Stimulated activated CD8-positive, alpha-beta memory T cell treated with anti-CD3 and anti-CD28 coated beads, Interleukin-7, amount 100 ng/mL, for 1 hour (primary cell): ENCODE measurements at places on chromosomes 1 and 21.

GRCh38 chr1:14994841-14995437 is 158.6 kb upstream of the TMEM51 start:
- DNase-seq: no peak

DNA sequence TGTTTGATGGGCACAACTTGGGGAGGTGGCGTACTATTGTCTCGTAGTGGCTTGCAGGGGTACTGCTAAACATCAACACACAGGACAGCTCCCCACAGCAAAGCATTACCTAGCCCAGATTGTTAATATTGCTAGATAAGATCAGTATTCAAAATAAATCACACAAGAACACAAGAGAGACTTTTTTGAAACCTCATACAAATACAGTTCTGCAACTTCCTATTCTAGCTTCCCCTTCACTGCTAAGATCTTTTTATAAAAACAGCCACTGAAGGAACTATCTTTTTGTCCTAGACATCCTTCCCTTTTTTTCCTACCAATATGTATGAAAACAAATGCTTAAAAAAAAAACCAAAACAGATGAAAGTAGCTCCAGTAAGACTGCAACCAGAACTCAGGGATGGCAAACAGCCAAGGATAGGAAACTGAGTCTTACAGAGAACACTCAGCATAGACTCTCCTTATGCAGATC is 137.8 kb upstream of the KRTAP19-8 start:
- DNase-seq: no peak

DNA sequence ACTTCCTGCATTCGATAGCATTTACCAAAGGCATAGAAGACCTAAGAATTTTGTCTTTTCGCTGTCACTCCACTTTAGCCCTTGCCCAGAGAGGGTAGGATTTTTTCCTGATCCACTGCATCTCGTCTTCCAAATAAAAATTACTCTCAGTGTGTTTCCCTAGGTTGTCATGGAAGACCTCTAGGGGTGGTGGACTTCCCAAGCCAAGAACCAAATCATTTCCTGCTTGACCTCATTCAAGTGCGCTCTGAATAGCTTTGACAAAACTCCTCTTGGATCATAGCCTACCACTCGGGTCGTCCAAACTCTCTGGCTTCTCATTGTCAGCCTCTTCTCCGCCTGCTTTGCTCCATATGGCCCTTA is 431 bp upstream of the C1orf52 start:
- DNase-seq: no peak

DNA sequence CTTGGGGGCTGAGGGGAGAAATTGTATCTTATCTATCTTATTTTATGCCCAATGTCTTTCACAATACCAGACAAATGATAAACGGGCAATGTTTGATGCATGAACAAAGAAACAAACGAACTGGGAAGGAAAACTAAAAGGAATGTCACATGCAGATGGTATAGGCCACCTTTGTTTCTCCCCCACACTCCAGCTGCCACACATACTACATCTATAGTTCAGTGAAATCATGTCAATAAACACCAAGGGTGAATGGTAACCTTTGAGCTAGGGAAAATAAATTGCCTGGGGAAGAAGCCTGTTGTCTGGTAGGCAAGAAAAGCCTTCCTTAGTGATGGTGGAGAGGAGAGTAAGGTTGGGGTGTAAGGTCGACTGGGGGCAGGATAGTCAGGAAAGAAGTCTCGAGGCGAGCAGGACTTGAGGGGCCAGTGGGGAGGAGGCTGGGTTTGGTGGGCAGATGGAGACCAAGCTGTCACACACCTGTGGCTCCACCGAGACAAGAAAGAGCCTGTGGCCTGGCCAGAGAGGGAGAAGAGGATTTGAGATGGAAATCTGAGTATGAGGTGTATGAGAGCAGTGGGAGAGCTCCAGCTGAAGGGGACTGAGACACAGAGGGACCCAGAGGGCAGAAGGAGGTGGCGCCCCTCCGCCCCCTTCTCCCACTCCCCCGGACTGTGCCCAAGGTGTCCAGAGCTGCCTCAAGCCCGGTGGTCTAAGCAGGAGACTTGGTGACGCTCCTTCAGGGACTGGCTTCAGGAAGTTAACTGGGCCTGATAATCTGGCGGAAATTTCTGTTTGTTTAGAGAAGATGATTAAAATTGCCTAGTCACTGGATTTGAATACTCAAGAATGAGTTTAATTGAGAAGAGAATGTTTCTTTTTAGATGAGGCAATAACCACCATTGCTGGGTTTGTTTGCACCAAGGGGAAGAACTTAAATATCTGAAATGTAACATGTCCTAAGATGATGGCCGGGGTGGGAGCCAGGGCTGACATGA is 37.3 kb downstream of the ATF3 start:
- DNase-seq: no peak

DNA sequence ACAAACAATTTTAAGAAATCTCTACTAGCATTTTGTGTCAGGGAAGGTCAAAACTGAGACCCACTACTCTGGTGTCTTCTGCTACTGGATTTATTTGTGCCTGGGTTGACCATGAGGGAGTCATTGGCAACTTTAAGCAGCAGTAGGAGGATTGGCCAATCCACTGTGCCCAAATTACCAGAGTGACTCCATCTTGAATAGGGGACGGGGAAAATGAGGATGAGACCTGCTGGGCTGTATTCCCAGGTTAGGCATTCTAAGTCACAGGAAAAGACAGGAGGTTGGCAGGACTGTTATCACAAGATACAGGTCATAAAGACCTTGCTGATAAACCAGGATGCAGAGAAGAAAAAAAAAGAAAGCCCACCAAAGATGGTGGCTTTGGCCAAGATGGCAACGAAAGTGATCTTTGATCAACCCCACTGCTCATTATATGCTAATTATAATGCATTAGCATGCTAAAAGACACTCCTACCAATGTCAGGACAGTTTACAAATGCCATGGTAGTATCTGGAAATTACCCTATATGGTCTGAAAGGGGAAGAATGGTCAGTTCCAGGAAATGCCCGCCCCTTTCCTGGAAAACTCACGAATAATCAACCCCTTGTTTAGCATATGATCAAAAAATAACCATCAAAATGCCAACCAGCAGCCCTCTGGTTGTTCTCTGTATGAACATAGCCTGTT is 200.9 kb downstream of the LTN1 start:
- no peak for DNase-seq

- DNase-seq: no peak
Measured at GRCh38 chr1:30129001-30129408, 594.4 kb downstream of the MATN1 start.

DNA sequence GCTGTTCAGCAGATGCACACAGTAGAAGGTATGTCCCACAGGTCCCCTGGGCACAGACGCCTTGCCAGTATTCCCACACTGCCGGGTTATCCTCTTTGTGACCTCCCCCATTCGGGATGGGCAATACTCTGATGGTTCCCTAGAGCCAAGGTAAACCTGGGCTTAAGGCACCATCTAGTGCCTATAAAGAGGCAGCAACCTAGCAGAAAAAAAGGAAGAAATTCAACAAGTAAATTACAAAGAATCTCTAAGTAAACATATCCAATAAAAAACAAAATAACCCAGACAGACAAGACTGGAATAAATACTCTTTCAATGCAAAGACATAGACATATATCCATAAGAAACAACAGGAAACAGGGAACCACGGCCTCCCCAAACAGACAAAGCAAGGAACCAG is 39.4 kb downstream of the HSF2BP start:
- DNase-seq: no peak

DNA sequence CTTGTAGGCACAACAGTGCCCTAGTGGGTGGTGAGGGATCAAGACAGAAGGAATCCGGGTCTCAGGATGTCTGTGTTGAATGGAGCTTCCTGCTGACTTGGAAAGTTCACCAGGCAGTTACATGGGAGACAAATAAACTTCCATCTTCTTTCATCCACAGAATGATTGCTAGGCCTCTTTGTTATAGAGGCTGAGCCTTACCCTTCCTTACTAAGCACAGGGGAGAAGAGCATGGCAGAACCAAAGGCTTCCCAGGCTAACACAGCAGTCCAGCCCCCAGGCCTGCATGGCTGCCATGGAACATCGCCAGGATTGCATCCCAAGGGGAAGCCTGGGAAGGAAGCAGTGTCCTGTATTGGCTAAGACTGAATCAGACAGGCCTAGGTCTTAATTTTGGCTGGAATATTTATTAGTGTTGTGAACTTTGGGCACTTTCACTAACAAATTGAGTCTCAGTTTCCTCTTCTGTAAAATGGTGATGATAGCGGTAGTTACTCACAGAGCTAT is 18.7 kb downstream of the HEYL start:
- DNase-seq: no peak

- DNase-seq: no peak
Measured at GRCh38 chr1:201176940-201177339, 13.7 kb upstream of the IGFN1 start.

DNA sequence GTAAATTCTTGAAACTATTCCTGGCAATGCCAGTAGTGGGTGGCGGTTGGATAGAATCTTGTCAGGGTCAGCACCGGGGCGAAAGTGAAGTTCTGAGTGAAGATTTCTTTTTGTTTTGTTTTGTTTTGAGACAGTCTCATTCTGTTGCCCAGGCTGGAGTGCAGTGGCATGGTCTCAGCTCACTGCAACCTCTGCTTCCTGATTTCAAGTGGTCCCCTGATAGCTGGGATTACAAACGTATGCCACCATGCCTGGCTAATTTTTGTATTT is 33.3 kb downstream of the PCNT start:
- no peak for DNase-seq

DNA sequence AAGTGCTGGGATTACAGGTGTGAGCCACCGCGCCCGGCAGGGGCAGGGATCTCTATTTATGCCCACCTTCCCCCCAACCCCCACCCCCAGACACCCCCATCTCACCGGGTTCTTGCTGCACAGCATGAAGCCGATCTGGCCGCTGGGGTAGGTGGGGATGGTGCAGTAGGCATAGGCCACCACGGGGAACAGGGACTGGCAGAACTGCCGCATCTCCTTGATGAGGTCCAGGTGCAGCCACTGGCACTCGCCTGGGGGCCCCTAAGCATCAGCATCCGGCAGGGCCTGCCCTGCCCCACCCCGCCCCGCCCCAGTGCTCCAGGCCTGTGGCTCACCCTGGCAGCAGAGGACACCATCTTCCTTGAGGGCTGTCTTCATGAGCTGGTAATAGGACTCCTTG is 4.1 kb downstream of the SRM start:
- DNase-seq: no peak

GRCh38 chr1:28437924-28438699 is 67.7 kb upstream of the RCC1 start:
- DNase-seq: no peak

DNA sequence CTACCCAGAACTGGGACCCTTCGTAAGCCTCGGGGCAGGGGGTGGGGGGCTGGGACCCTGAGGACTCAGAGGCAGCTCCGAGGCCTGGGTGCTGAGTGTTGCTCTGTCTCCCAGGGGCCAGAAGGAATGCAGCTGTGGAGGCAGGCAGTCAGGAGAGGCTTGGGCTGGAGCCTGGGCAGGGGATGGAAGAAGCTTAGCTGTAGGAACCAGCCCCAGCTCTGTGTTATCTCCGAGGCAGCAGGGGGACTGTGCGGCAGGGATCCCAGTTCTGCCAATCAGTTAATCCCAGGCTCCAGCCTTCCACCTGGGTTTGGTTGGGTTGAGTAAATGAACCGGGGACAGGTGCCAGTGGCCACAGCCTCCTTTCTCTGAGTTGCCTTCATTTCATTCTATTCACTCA is 8.2 kb upstream of the GRIK3 start:
- DNase-seq: no peak

- DNase-seq: no peak
Measured at GRCh38 chr1:115239426-115239825, 98.6 kb downstream of the NGF start.

DNA sequence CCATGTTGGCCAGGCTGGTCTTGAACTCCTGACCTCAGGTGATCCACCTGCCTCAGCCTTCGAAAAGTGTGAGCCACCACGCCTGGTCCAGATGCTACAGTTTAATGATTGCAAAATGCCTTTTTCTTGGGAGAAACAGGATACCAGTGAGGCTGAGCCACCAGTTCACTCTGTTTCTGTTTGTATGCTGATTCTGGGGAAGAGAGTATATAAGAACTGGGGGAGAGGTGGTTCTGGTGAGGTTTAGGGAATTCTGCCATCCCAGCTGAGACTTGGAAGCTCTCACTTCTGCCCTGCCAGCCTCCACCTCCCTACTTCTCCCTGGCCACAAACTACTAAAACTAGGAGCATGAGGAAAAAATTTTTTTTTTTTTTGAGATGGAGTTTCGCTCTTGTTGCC is 8.1 kb upstream of the PMF1 start:
- no peak for DNase-seq

DNA sequence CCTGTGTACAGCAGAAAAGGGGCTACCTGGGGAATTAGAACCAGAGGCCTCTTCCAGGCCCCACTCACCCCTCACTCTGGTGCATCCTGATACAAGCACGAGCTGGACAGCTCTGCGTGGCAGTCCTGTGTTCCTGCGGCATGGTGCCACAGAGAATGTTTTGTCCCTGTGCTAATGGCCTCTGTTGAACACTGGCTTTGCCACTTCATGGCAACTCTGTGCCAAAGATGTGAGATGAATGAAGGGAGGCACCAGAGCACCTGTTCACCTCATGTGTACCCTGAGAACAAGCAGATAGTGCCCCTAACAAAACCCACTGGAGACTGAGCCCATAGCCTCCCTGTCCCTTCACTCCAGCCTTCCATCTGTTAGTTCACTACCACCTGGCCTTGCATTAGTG is 199.3 kb upstream of the COA6 start:
- no peak for DNase-seq

- DNase-seq: no peak
Measured at GRCh38 chr1:2494323-2494693, 18.2 kb downstream of the PLCH2 start.

DNA sequence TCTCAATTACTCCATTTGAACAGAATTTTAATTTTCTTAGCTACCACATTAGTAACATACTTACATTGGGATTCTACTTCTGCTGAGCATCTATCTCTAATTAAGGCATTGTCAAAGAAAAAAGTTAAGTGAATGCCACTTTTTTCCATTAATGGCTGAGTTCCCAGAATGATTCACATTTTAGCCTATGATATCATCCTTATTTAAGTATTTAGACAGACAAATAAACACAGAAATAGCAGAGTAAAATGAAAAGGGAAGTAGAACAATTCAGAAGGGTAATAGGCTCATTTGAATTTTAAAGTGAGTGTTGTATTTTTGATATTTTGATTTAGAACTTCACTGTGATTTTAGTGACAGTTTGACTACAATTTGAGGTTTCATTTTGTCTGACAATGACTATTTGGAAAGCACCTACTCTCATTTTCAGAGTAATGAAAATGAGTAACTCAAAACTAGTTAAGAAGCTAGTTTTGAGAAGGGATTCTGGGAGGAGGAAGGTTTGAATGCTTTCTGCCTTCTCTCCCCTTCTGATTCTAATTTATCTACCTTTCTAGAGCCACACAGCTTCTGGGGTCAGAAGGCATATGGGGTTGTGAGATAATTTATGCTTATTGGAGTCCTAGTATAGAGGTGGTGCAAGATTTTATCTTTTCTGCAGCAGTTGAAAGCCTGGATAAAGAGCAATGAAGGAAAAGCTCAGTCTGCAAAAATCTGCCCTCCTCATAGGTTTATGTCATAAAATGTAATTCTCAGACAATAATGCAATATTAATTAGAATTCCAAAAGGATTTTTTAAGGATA is 15.5 kb downstream of the LYPLAL1 start:
- no peak for DNase-seq

- no peak for DNase-seq
Measured at GRCh38 chr1:84504580-84505492, 1.4 kb upstream of the SPATA1 start.
